ENCODE measurements at places on chromosomes 1 and 21.

DNA sequence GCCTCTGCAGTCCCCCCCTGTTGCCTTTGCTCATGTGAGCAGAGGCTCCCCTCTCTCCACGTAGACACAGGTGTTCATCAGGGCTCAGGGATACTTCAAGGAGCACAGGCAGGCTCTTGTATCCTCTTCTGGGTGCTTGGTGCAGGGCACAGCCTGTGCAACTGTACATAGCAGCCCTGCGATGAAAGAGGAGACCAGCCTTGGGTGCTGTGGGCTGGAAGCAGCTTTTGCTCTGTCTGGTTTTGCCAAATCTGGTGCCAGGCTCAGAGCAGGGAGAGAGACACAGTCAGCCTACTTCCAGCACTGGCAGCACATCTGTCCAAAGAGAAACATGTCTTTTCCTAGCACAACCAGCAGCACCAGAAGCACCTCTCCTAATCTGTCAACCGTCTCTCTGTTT is 132.1 kb downstream of the ETS2 start:
- no peak for DNase-seq

DNA sequence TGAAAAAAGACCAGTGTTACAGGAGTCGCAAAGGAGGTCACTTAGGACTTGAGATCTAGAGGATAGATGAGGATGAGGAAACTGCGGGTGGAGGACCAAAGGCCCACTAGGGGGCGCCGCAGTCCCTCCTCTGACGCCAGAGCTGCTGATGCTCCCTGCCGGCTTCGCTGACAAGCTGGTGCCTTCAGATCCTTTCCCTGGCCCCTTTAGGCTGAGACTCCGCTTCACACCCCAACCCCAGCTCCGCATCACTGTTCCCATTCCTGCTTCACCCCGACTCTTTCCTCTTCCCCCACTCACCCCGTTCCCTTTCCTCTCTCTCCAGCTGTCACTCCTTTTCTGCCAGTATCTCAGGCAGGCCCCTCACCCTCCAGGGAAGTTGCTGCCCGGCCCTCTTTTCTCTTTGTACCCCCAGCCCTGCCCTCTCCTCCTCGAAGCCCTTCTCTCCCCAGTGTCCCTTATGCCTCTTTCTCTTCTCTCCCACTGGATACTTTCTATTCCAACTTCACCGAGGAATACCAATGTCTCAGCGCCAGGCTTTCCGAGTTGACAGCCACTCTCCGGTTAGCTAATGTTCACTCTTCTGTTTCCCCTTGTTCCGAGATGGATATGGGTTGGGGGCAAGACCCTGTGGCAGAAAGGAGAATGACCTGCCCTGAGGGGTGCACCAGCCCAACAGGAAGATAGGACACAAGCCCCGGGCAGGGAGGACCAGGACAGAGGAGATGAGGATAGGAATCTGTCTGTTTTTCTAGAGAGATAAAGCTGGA is 4.5 kb downstream of the KCNJ9 start:
- DNase-seq: peak; percentile 88

DNA sequence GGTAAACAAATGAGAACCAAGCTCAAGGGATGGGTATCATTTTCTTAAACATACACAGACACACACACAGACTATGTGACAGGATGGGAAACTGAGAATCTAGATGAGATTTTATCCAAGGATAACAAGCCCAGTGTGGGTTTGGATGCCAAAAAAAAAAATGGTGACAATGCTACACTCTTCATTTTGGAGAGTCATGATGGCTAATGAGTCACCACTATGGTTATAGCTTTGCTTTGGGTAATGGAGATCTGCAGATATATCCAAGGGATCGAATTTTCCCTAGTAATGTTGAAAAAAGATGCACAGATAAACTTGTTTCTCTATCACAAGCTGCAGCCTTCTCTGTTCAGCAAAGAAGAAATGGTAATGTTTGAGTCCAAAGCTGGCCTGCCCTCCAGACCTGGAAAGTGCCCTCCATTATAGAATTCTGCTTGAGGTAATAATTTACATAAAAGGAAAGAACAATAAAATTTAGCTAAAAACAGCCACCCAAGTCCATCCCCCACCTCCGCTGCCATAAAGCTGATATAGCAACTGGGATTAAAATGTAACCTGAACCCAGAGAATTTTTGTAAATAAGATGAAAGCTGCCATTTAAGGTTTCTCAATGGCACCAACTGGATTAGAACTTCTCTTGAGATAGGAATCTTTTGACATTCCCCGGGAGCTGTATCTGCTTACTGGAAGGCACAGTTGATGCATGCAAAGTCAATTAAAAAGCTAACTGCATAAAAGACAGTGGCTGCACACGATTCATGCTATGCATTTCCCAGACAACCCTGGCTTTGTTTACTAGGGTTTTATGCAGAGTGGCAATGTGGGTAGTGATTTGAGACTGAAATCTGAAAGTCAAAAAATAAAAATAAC is 395.2 kb upstream of the LYPLAL1 start:
- DNase-seq: no peak

- DNase-seq: no peak
These were observed 11.7 kb upstream of the DPH5 start for GRCh38 chr1:101037316-101037715.

- no peak for DNase-seq
These were observed 588.8 kb downstream of the NEGR1 start for GRCh38 chr1:71693581-71693980.

- DNase-seq: no peak
These were observed 4.4 kb upstream of the SLC37A1 start for GRCh38 chr21:42509244-42509643.

- no peak for DNase-seq
These were observed 71.0 kb downstream of the LRRC7 start for GRCh38 chr1:69638673-69639072.

- no peak for DNase-seq
These were observed 107.8 kb downstream of the NME7 start for GRCh38 chr1:169259816-169260215.

DNA sequence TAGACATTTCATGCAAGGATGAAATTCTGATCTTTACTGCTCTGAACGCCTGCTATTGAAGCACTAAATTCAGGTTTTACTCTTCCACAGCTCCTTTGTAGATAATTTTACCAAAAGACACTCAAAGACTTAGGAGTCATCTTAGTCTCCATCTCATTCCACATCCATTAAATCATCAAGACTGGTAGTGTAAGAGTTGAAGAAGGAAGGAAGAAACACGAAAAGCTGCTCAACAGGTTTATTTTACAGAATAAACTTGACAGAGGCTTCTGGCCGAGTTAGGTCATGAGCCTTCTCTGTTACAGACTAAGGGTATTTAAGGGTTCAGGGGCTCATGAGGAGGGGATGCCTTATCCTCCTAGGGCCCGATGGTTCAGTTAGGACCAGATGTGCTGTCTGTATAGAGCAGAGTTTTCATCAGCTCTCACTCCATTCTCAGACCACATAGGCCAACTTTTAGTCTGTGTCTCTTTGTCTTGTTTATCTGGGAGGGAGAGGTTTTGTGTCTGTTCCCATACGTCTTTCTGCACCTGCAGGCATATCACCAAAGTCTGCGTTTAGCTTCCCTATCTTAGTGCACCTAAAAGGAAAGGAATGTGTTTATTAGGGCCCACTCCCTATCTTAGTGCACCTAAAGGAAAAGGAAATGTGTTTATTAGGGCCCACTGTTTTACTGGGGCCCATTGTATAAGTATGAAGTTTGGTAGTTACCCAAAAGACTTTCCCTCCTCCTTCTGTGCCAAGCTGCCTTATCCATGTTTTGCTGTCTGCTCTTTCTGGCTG is 57.4 kb upstream of the RGS18 start:
- DNase-seq: no peak

DNA sequence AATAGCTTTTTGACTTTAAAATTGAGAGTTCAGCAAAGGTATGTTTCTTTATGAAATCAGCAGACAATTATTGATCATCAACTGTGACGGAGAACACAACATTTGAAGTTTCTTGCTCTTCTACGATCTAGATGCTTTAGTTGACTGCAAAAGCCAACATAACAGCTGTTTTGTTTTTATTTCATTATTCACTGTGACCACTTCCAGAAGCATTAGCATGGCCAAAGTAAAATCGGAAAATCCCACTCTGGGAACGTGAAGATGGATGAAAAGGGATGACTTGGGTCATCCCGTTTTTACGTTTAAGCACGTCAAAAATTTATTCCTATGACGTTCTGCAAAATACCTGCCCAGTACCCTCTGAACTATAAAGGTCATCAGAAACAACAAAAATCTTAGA is 833.0 kb upstream of the ADAMTS5 start:
- DNase-seq: no peak

GRCh38 chr1:37238364-37239224 is 204.3 kb upstream of the GRIK3 start:
- DNase-seq: no peak

- no peak for DNase-seq
These were observed 12.4 kb downstream of the CFHR2 start for GRCh38 chr1:196955926-196956325.

All from NAMALWA (cell line).